Activated CD4-positive, alpha-beta T cell treated with anti-CD3 and anti-CD28 coated beads, Interleukin-2, Interleukin-4, amounts not matched to agents 100 ng/mL and 50 ng/mL, durations not matched to agents 16 hours and 8 hours (primary cell): ENCODE measurements at places on chromosomes 5 and 9.

- DNase-seq = no peak
These were observed 64.8 kb downstream of the SMIM23 start for GRCh38 chr5:171850324-171850947.

DNA sequence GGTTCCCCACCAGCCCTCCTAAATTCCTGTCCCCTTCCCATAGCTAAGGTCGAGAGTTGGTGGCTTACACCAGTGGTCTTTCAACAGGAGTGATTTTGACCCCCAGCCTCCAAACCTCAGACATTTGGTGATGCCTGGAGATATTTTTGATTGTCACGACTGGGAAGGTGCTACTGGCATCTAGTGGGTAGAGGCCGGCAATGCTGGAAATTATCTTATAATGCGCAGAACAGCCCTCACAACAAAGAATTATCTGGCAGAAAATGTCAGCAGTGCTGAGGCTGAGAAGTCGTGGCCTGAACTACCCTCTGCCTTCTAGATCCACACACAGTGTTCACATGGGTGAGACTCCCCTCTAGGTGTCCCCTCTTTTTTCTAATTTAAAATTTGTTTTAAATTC lies 69.6 kb downstream of the IL31RA start:
- peak; percentile 16 for DNase-seq

- DNase-seq = no peak
These were observed 278.1 kb downstream of the GADD45G start for GRCh38 chr9:89882930-89883361.

DNA sequence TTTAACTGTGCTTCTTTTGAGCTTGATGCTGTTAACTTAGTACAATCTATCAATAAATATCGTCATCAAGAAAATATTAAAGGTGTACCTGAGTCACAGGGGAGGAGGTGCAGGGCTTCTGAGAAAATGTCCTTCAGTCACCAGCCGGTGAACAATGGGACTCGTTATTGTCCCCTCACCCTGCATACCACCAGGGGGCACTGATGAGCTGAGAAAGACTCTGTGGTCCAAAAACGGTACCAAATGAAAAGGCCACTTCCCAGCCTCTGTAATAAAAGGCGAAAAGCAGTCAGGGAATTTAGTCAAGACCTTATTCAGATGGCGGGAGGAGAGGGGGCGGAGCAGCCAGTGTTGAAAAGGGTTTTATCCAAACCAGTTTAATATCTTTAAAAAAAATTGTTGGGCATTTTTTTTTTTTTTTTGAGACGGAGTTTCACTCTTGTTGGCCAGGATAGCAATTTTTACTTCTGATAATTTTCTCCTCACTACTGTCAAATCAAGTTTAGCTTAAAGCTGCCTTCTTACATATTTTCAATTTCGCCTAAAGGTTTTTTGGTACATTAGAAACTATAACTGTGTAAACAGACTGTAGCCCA lies 271.9 kb upstream of the ADAMTS16 start:
- peak; percentile 49 for DNase-seq

GRCh38 chr5:146400201-146400600 lies 46.9 kb upstream of the TCERG1 start:
- DNase-seq = no peak

DNA sequence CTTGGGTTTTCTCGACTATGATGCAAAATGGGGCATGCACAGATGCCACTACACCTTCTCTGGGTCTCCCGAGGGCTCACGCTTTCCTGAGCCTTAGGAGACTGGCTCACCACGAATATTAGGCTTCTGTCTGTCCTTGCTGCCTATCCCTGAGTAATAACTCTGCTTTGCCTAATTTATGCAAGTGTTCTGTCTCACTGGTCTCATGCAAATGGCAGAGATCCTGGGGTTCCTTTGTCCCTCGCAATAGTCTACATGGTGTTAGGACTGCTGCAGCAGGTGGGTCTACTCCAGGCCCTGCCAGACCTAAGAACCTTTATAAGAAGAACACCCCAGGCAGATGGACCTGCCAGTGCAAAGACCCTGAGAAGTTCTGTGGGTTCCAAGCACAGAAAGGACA lies 72.3 kb upstream of the HRH2 start:
- no peak for DNase-seq

- no peak for DNase-seq
These were observed 114.2 kb downstream of the SEMA5A start for GRCh38 chr5:9431496-9432258.

- DNase-seq = peak; percentile 15
These were observed 89.7 kb upstream of the ADRA1B start for GRCh38 chr5:159826351-159827214.

GRCh38 chr9:121700165-121700831 lies 48.9 kb downstream of the DAB2IP start:
- DNase-seq = no peak

DNA sequence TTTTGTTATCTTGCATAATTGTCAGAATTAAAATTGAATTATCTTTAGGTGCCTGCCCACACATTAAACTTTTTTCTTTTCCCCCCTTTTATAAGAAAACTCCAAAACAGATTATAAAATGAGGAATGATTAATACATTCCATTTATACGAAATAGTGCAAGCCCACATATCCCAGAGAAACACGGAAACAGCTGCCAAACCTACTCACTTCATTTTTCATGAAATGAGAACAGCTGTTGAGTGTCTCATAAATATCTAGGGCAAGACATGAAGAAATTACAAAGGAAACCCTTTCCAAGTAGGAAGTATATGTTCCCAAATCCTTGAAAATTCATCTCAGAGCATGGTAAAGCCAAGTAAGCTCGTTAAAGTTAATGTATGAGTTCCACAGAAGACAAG lies 459.4 kb upstream of the NMUR2 start:
- no peak for DNase-seq

GRCh38 chr9:87686520-87687090 lies 39.3 kb upstream of the CTSL start:
- no peak for DNase-seq

DNA sequence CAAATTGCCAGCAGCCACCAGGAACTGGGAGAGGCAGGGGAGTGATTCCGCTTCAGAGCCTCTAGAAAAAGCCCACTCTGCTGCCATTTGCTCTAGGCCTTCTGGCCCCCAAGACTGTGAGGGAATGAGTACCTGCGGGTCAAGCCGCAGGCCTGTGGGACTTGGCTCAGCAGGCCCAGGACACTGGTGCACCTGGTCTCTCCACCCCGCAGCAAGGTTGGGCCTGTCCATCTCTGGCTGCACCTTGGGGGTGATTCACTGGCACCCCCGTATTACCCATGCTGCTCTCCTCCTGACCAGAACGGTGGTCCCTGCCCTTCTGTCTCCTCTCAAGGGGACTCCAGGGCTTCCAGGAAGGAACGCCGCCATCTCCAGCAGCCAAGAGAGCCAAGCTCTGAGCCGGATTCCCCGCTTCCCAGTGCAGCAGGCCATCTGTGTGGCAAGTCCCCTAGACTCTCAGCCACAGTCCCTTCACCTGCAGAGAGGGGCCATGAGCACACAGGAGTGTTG lies 78.4 kb upstream of the OLFM1 start:
- no peak for DNase-seq

DNA sequence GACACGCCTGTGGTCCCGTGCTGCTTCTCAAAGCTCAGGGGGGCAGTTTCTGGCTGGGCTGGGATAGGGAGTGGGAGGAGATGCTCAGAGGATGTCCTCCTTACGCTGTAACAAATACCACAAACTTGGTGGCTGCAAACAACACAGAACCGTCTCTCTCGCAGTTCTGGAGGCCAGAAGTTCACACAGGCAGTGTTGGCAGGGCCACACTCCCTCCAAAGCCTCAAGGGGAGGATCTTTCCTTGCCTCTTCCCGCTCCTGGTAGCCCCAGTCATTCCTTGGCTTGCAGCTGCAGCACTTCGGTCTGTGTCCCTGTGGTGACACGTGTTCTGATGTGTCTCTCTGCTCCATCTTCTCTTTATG lies 10.4 kb upstream of the ORM1 start:
- no peak for DNase-seq

DNA sequence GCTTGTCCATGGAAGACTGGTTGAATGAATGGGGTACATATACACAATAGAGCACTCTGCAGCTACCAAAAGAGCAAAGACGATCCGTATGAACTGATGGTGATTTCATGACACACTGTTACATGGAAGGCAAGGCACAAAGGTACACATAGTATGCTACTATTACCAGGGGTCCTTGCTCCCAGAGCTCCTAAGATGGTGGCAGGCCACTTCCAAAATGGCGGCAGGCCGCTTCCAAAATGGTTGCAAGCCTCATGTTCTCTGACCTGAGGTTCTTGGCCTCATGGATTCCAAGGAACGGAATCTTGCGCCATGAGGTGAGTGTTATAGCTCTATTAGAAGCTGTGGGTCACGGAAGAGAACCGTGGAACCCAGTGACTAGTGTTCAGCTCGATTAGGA lies 147.5 kb downstream of the RFK start:
- no peak for DNase-seq

GRCh38 chr5:160556846-160557245 lies 135.2 kb downstream of the PTTG1 start:
- DNase-seq = no peak

- DNase-seq = no peak
These were observed 125.9 kb downstream of the NUDT12 start for GRCh38 chr5:103436656-103437055.

- DNase-seq = no peak
These were observed 12.7 kb upstream of the FCN1 start for GRCh38 chr9:134930398-134930797.
